ENCODE measurements at places on chromosomes 7 and 10.

GRCh38 chr10:67923551-67923950 lies 39.1 kb downstream of the SIRT1 start:
- DNase-seq, result no peak

- no peak for DNase-seq
These were observed 104.2 kb downstream of the WNT2 start for GRCh38 chr7:117218700-117219099.

GRCh38 chr7:36851382-36851781 lies 127.1 kb upstream of the AOAH start:
- no peak for DNase-seq

- no peak for DNase-seq
These were observed 428 bp downstream of the CALML5 start for GRCh38 chr10:5498791-5499492.

DNA sequence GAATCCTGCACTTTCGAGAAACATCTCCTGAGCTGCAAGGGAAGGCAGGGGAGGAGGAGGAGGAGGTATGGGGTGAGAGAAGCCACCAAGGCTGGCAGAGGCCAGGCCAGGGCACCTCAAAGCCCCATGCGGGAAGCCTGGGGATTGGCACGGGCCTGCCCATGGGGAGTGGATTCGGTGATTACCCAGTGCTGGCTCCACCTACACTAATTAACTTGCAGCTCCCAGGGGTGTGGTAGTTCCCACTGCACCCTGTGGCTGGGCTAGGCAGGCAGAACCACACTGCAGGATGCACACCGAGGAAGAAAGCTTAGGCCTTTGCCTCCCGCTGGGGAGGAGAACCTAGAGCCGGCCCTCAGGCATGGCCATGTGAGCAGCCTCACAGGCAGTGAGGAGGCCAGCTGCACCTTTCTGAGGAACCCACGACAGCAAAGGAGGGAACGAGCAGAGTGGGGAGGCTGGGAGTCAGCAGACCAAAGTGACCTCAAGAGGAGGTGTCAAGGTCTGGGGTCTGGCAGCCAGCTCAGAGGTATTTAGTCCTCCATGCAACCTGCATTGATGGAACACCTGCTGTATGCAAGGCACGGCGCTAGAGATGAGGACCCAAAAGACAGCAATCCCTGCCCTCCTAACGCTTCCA lies 27.2 kb downstream of the GRID1 start:
- no peak for DNase-seq

- no peak for DNase-seq
These were observed 18.4 kb downstream of the GIMAP5 start for GRCh38 chr7:150755473-150756099.

DNA sequence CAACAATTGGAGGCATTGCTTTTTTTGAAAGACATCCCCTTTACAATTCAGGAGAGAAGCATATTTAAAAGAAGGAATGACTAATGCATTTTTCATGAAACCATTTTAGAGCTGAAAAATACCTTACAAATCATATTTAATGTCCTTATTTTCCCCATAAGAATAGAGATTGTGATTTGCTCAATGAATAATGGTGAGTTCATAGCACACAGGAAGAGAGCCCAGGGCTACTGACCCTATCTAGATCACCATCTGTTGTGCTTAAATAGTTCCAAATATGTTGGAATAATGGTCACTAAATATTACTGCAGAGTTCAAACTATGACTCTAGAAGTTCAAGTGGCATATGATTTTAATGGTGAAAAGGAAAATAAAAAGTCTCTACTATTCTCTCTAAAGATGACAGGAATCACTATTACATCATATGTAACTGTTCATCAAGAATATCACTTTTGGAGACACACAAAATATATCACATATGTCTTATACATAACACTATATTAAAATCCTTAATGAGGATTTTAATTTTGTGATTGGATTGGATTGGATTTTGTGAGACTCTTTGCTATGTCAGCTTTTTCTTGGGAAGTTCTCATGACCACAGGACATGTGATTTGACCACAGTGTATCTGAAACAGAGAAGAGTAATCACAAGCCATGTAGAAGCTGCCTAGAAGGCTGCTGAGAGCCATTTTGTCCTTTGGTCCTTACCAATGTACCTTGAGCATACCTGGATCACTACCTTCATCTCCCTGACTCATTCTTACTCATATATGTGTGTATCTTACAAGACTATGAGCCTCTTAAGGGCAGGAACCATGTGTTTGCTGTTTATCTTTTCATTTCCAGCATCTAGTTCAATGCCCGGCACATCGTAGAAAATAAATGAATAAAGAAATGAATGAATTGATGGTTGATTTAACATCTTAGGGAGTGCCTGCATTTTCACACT lies 26.4 kb downstream of the SLC16A9 start:
- no peak for DNase-seq

GRCh38 chr10:28054228-28054860 lies 55.5 kb upstream of the ODAD2 start:
- DNase-seq, result no peak

GRCh38 chr7:43680736-43681135 lies 48.6 kb downstream of the COA1 start:
- DNase-seq, result no peak

GRCh38 chr10:78351283-78351682 lies 317.6 kb downstream of the RPS24 start:
- peak; percentile 1 for DNase-seq

DNA sequence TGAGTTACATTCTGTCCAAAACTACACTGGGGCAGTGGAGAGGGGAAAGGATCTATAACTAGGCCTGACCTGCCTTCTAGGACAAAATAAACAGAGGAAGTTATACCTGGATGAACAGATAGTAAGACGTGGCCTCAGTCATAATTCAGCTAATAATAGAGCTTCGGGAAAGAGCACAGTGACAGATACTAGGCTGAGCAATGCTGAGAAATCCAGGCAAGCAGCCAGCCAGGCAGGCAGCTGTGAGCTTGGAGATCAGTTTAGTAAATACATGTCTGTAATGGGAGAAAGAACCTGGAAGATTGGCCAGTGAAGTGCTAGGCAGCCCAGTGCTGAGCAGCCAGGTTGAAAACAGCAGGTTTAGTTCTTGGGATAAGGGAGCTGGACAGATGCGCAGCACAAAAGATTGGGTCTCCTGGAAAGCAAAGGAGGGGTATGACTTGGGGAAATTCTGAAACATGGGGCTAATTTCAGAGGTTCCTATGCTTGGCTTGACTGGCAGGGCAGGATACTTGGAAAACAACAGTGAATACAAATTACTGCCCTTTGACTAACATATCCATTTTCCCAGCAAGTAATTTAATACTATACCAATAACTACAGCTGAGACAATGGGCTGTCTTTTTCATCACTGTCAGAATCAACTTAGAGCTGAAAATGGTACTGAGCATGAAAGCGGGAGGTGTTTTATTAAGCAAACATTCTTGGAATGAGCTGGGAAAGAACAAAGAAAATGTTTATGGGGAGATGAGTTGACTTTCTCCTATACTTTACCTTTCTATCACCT lies 140.8 kb downstream of the DGKB start:
- DNase-seq, result peak; percentile 19

GRCh38 chr10:93166134-93166533 lies 92.4 kb downstream of the CYP26A1 start:
- no peak for DNase-seq

GRCh38 chr7:83441-83840 lies 108.9 kb upstream of the FAM20C start:
- DNase-seq, result no peak

- no peak for DNase-seq
These were observed 14.9 kb downstream of the DLG5 start for GRCh38 chr10:77911535-77912123.

DNA sequence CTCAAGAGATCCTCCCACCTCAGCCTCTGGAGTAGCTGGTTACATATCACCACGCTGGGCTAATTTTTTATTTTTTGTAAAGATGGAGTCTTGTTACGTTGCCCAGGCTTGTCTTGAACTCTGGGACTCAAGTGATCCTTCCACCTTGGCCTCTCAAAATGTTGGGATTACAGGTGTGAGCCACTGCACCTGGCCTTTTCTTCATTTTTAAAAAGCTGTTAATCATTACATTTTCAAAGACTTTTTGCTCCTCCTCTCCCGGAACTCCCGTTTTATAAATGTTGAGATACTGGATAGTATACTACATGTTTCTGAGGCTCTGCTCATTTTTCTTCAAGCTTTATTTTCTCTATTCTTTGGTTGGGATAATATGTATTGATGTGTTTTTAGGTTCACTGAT lies 16.4 kb downstream of the AOAH start:
- DNase-seq, result no peak

- no peak for DNase-seq
These were observed 153.4 kb downstream of the BMPER start for GRCh38 chr7:34058801-34059135.

DNA sequence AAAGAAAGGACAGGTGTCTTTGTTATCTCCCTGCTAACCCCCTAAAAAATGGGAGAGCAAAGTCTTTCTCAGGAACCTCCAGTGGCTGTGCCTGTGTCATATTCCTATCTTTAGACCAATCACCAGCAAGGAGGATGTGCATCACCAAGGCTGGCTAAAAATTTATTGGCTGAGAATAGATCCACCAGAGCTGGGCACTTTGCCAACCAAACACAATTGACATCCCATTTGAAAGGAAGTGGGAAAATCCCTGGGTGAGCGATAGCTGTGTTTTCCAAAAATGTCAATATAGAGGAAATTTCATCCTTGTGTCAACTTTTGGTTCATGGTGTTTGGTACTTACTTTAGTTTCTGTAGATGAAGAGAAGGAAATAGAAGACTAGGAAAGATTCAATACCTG lies 13.1 kb upstream of the GPR141 start:
- DNase-seq, result no peak

GRCh38 chr10:96257944-96258343 lies 13.4 kb downstream of the BLNK start:
- no peak for DNase-seq

DNA sequence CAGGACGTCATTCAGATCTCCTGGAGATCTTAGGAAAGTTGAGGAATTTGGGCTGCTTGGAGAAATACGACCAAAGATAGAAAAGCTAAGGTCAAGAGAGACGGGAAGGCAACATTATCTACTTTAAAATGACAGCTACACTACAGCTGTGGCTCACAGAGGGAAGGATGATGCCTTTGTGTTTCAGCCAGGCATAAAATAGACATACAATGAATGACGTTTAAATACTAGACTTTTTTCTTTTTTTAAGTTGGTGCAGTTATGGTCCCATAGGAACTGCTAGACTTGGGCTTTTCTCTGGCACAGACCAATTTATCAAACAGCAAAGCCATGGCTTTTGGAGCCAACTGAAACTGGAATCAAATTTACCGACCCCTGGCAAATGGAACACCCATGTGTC lies 164.8 kb downstream of the MAGI2 start:
- DNase-seq, result no peak

DNA sequence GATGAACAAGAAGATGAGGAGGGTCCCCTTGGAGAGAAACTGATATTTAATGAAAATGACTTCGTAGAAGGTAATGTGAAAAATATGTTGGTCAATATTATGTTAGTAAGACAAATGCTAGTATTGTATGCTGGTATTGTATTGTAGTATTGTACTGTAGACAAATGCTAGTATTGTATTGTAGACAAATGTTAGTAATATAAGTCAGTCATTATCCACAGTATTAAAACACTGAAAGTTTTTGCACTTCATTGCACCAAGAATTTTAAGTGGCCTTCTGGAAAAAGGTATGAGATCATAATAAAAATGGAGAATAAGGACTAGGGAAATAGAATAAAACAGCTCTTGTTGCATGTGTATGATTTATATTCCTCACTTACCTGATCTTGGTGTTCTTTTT lies 17.5 kb downstream of the CSGALNACT2 start:
- DNase-seq, result no peak

GRCh38 chr10:47261121-47261520 lies 38.9 kb upstream of the GDF10 start:
- no peak for DNase-seq

GRCh38 chr7:159047536-159047935 lies 97.1 kb downstream of the VIPR2 start:
- no peak for DNase-seq

DNA sequence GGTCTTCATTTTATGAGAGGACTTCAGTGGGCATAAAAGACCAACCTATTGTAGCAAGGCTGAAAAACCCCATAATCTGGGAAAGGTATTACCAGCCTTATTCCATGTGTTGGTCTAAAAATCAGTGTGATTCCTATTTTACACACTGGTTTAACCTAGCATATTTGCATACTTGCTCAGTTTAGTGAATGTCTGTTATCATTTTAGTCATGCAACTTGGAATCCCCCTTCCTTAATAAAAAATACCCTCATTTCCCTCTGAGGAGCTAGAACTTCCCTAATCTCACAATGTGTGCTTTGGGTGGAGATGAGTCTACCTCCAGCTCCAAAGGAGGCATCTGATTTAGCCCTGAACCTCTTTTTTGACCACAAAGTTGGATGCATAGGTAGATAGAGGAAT lies 312.8 kb upstream of the SORCS1 start:
- DNase-seq, result no peak

DNA sequence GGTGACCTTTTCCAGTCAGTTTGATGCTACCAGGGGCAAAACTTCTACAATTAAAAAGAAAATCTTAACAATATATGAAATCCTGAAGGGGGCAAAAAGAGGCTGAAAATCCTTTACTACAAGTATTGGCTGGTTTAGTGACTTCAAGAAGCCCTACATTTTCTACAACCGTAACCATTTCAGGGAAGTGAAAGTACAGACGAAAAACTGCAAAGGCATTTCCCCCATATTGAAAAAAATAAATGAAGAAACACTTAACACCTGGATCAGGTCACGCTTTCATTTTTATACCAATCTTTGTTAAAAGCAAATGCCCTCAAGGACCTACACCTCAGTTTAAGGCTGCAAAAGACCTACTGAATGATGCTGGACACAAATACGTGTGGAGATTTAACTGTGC lies 38.6 kb downstream of the IL6 start:
- DNase-seq, result no peak

DNA sequence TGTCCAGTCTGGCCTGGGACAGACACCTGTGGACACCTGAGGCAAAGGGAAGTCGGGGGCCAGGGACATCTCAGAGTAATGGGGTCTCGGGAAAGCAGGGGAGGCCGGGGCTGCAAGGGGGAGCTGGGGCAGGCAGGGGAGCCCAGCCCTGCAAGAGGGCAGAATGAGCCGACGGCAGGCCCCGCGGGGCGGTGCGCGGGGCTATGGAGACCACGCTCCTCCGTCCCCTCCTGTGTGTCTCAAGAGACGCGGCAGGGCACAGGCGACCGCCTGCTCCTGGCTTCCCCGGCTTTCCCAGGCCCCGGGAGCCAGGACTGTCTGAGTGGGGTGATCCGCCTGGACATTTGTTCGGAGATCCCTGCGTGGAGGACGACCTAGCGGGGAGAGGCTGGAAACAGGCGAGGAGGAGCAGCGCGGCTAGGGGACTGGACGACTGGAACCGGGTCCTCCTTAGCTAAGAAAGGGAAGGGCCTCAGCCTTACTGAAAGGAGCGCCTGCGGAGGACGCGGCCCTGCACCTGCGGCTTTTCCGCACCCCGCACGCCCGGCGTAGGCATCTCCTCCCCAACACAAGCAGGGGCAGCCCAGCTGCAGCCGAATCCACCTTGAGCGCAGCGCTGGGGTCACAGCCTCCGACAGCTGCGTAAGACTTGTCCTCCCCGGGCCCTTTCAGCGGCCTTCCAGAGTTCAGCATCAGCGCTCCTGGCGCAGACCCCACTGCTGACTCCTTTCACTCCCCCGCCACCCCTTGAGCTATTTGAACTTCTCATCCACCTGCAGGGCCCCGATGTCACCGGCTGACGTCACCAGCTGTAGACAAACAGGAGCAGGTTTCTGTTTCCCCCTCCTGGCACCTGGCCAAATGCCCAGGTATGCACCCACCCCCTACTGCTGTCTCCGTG lies 176.4 kb downstream of the ZNF248 start:
- DNase-seq, result no peak
